ENCODE measurements at places on chromosomes 1 and 21. TPM values are rescaled to one million over a fixed set of nuclear protein-coding genes. Genes with fewer than 3 reads are reported as not detected.

ADGRB2 gene
- total RNA-seq: 14.0 TPM

FAM3B gene
- not detected for total RNA-seq

LAMC1 gene
- total RNA-seq: 620 TPM

HMCN1 gene
- 5.5 TPM for total RNA-seq

ATXN7L2 gene
- 2.0 TPM for total RNA-seq

ZYG11A gene
- total RNA-seq: 1.1 TPM

GPX7 gene
- total RNA-seq: 56.9 TPM

ABCB10 gene
- total RNA-seq: 29.8 TPM

SUSD4 gene
- total RNA-seq: not detected

GSTM4 gene
- total RNA-seq: 13.6 TPM

SLAMF8 gene
- not detected for total RNA-seq

NCDN gene
- 36.4 TPM for total RNA-seq

RAVER2 gene
- total RNA-seq: 4.7 TPM

REG4 gene
- total RNA-seq: not detected

RAP1GAP gene
- not detected for total RNA-seq

RALGPS2 gene
- 21.8 TPM for total RNA-seq

LCA5L gene
- 0.88 TPM for total RNA-seq

RPS27 gene
- 955 TPM for total RNA-seq

PDXK gene
- total RNA-seq: 96.1 TPM

ST3GAL3 gene
- total RNA-seq: 30.4 TPM

CELA2B gene
- total RNA-seq: not detected
